ENCODE measurements at places on chromosomes 1 and 21. TPM values are rescaled to one million over a fixed set of nuclear protein-coding genes. Genes with fewer than 3 reads are reported as not detected.

SPRR1A gene
- not detected for polyA plus RNA-seq

PRRX1 gene
- 0.18 TPM for polyA plus RNA-seq

KIF21B gene
- 0.12 TPM for polyA plus RNA-seq

TATDN3 gene
- 9.2 TPM for polyA plus RNA-seq

PHACTR4 gene
- 4.5 TPM for polyA plus RNA-seq

RGS8 gene
- polyA plus RNA-seq: not detected

MED8 gene
- 20.4 TPM for polyA plus RNA-seq

IVL gene
- 21.5 TPM for polyA plus RNA-seq

OR2L8 gene
- not detected for polyA plus RNA-seq

CCDC30 gene
- polyA plus RNA-seq: 0.08 TPM

KIAA1614 gene
- polyA plus RNA-seq: 0.03 TPM

CFAP74 gene
- not detected for polyA plus RNA-seq

Measured in mammary epithelial cell (primary cell).